ENCODE measurements at places on chromosomes 3 and 15. TPM values are rescaled to one million over a fixed set of nuclear protein-coding genes. Genes with fewer than 3 reads are reported as not detected.

ZIC4 gene
- not detected for polyA plus RNA-seq

TMEM43 gene
- 13.8 TPM for polyA plus RNA-seq

DNA sequence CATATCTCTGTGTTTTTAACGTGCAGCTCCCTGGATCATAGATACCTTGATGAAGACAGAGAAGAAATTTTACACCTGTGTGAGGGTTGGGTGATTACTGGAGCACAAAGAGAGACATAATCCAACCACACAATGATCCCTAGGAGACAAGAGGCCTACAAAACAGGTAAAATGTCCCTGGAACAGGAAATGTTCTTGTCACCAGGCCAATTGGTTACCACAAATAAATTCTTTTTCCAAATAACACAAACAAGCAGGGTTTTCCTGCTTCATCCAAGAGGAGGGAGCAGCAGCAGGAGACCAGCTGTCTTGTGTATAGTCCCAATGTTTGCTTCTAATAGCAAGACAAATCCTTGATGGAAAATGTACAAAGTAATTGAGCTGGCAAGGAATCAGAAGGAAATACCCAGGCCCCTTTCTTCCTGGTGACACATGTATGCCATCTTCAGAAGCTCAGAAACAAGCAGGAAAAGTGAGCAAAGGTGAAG is 1.4 kb downstream of the MGLL start:
- DNase-seq = no peak

DNA sequence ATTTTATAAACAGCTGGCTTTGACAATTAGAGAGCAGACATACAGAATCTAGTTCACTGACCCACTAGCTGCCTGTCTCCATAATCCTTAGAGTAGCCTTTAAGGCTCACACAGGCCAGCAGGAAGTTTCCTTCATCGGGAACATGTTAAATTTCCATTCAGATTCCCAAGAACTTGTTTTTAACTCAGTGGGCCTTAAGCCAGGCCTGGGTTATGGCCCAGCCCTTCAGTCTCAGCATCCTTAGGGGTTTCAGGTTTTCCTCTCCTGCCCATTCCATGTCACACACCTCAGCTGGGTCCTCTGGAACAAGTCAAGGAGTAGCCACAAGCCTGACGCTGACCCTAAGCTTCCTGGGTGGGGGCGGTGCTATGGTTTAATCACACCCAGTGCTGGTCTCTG is 15.0 kb downstream of the CDAN1 start:
- no peak for DNase-seq

- no peak for DNase-seq
These were observed 48.8 kb downstream of the GLB1 start for GRCh38 chr3:33047842-33048834.

- no peak for DNase-seq
These were observed 194.8 kb upstream of the RGMA start for GRCh38 chr15:93283854-93284253.

Data from liver (tissue), 10 donors.